SK-MEL-5 (cell line): ENCODE measurements at places on chromosomes 13 and 19.

DNA sequence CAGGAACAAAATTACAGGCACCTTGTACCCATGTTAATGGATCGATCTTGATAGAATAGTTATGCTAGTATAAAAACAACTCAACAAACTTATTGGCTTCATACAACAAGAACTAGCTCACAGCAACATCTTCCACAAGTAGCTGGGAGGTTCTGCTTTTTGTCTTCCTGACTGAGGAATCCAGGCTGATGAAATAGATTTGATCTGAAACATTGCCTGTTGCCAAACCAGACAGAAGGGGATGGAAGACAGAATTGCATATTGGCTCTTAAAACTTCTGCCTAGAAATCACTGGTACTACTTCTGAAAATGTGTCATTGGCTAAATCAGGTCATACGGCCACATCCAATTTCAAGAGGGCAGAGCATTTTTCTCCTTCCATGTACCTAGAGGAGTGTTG, 267.3 kb downstream of the RFC3 start:
- DNase-seq, result no peak

DNA sequence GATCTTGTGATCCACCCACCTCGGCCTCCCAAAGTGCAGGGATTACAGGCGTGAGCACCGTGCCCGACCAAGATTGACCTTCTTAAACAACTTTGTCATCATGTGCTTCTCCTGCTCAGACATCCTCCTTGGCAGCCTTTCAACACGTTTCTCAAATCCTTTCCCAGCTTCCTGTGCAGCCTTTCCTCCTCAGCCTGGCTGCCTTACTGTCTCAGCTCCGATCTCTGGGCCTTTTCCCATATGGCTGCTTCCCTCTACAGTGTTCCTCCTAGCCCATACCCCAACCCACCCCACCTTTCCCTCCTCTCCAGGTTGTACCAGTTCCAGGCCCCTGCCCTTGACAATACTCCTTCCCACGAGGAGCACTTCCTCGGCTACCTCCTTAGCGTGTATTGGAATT, 7.2 kb downstream of the PHF11 start:
- no peak for DNase-seq

DNA sequence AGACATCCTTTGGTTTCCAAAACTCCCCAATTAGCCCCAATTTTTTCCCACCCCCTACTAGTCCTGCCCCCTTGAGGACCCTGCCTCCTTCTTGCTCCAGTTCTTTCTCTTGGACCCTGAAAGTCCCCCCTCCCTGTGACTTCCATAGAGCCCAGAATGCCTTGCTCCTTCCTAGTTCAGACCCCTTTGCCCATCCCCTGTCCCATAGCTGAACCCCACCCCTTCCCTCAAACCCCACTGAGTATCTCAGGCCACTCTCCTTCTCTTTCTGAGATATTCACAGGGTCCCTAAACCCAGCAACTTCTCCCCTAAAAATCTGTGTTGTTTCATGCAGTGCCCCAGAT, 1.1 kb upstream of the LRFN1 start:
- no peak for DNase-seq

GRCh38 chr19:28631961-28632360, 581.0 kb downstream of the UQCRFS1 start:
- DNase-seq, result no peak

GRCh38 chr13:29905845-29906244, 55.4 kb upstream of the UBL3 start:
- DNase-seq, result no peak

GRCh38 chr13:98451676-98452470, 125.0 kb downstream of the STK24 start:
- DNase-seq, result no peak

DNA sequence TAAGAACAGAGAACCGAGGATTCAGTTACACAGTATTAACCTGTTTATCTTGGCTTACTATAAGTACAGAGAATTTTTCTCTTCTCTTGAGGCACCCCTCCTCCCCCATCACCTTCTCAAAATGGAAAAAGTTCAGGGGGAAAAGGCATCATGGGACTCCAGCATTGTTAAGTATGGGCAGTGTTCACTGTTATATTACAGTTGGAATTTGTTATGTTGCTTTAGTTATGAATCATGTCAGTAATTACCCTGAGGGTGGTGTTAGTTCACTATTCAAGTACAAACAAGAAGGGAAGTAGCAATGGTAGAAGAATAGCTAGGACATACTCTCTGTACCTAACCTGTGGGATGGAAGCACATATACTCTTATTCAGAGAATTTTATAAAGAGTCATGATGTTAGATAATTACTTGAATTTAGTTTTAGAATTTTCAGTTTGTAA, 12.0 kb downstream of the LPAR6 start:
- DNase-seq, result peak; percentile 79

GRCh38 chr13:48278806-48279205, 24.7 kb upstream of the RB1 start:
- DNase-seq, result no peak

- no peak for DNase-seq
These were observed 276.0 kb downstream of the SLC7A1 start for GRCh38 chr13:29319451-29319850.

GRCh38 chr13:112803422-112803821, 113.6 kb downstream of the ATP11A start:
- DNase-seq, result no peak

DNA sequence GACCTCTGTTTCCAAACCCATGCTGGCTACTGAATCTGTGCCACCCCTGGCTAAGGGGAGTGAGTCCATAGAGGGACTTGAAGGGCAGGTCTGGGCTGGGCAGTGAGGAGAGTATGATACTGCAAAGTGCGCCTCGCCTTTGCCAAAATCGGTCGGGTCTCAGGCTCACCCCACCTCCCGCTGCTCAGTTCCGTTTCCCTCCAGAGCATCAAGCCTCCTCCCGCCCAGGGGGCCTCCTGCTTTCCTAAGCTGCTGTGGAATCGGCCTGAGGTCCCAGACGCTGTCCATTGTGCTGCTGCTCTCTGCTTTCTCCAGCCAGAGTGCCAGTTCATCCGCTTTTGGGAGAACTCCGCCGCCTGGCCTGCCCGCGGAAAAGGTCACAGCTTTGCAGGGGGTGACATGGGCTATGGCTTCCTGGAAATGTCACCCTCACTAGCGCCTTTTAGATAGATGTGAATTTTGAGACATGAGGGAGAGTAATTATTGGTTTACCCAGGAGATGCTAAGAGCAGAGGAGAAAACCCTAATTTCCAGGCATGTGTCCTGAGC, 1418.4 kb downstream of the UQCRFS1 start:
- peak; percentile 12 for DNase-seq

DNA sequence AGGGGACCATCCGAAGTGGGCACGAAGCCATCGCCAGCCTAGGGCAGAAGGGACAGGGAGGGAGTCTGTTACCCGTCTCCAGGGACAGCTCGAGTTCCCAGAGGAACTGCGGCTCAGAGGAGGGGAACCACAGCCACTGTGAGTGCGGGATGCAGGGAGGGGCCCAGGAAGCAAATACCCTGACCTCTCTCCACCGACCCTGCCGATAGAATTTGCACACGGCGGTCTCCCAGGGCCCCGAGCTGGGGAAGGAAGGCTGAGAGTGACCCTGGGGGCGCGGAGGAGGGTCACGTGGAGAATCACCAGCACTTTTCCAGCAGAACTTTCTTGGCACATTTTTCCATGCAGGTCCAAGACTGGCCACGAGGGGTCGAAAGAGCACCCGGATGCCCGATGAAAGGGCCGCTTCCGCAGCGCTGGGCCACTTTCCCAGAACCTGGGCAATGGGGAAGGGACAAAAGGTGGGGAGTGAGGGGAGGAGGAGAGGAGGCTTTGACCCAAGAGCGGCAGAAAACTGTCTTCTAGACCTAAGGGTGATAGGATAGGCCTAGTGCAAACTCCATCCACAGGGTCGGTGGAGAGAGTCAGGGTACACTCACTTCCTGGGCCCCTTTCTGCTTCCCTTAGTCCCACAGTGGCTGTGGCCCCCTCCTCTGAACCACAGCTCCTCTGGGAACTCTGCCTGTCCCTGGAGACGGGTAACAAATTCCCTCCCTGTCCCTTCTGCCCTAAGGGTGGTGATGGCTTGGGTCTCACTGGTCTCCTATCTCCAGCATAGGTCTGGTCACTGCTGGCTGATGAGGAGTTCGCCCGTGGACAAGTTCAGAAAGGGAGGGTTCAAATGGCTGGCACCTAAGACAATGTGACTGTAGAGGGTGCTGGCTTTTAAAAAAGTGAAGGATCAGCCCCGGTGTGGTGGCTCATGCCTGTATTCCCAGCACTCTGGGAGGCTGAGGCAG, 5.3 kb upstream of the GPR4 start:
- peak; percentile 84 for DNase-seq

DNA sequence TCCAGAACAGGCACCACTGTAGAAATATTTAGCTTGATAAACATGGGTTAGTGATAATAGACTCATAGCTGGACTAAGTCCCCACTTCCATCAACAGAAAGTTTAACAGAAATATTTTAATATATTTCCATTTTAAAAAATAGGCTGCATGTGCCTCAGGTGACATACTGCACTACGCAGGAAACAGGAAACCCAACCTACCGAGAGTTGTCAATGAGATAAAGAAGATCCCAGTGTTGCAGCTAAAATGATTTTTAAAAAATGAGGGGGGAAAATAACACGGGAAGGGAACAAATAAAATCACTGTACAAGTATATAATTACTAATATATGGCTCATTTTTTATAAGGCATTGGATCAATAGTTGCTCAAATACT, 154.8 kb downstream of the TBC1D4 start:
- no peak for DNase-seq

GRCh38 chr13:64591971-64592370, 2638.2 kb downstream of the PCDH9 start:
- DNase-seq, result no peak

DNA sequence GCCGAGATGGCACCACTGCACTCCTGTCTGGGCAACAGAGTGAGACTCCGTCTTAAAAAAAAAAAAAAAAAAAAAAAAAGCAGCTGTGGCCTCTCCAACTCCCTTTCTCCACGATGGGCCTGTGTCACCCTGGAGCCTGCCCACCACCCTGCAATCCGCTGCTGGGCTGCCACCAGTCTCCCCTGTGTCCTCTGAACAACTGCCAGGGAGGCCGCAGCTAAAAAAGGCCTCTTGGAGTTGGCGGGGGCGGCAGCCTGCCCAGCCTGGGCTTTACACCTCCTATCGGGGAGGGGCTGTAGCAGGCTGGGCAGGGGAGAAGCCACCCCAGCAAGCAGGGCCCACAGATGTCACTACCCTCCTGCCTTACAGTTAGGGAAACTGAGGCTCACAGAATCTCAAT, 3.5 kb downstream of the CDC37 start:
- no peak for DNase-seq

DNA sequence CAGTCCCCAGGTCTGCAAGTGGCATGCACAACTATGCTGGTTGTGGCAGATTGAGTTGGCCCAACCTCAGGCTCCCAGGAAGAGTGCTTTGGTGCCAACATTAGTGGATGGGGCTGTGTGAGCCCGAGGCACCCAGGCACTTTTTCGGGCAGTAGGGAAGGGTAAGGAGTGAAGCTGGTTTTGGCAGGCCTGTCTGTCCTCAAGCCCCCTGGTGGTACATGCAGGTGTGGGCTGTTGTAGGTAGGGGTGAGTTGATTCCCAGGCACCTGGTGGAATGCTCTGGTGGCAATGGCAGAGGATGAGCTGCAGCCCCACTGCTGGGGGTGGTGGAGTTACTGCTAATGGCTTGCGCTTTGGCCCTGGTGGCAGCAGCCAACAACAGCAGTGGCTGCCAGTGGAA, 723.7 kb upstream of the SLITRK1 start:
- no peak for DNase-seq

DNA sequence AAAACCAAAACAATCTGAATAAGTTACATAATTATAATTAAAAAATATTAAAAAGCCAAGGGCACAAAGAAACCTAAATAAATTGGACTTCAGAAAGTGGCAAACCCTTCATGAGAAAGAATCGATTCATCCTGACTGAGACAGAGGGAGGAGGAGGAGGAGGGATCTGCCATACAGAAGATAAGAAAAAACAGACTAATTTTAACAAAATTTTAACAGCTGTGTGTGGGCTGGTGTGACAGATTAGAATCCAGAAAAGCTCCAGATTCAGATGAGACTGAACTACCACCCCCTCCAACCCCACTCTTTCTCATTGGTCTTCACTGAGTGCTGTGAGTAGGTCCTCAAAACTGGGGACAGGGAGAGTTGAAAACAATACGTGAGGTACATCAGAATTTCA, 111.5 kb upstream of the HTR2A start:
- DNase-seq, result no peak

DNA sequence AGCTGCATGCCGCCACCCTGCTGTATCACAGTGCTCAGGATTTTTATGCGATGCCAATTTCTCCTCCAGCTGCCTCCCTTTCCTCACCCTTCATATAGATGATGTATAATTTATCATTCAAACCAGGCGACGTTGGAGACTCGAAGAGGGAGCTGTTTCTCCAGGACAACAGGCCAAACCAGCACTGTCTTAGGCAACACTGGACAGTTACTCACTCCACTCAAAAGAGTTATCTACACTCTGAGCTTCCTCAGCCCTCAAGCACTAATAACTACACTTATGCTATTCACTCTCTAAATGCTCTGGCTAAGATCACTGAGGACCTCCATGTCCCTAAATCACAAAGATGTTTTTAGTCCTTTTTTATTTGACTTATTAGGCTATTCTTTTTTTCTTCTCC, 87.3 kb upstream of the RFC3 start:
- DNase-seq, result no peak

DNA sequence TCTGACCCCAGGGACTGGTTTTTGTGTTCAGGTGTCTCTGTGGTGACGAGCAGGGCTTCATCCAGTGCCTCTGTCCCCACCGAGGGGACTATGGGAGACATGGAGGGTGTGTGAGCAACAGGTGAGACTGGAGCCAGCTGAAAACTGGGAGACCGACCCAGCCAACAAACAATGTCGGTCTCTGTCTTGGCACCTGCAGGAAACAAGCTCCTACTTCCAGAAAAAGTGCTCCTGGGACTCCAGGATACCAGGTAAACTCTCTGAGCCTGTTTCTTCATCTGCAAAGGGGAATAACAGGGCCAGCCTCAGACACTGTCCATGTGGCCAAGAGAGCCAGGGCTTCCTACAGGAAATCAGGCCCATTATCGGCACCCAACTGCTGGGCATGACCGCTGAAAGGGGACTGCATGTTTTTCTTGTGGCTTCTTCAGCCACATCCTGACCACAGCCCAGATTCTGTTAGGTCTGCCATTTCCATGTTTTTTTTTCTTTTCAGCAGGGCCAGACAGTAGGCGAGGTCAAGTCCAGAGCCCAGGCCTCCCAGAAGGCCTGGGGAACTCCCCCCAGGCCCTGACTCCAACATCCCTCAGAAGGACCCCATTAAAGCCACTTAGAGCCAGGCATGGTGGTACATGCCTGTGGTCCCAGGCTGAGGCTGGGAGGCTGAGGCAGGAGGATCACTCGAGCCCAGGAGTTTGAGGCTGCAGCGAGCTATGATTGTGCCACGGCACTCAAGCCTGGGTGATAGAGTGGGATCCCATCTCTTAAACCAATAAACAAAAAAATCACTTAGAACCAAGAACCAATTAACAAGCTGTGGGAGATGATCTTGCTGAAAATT, 836 bp upstream of the BST2 start:
- DNase-seq, result no peak

GRCh38 chr13:113186061-113186900, 22.2 kb downstream of the PCID2 start:
- no peak for DNase-seq

GRCh38 chr13:111575719-111576118, 255.3 kb downstream of the TEX29 start:
- DNase-seq, result no peak

GRCh38 chr13:114211446-114212157, 23.1 kb upstream of the CDC16 start:
- no peak for DNase-seq

- DNase-seq, result no peak
These were observed 188.4 kb upstream of the KLF12 start for GRCh38 chr13:74322562-74322961.
